ENCODE measurements at places on chromosomes 12 and 14.

DNA sequence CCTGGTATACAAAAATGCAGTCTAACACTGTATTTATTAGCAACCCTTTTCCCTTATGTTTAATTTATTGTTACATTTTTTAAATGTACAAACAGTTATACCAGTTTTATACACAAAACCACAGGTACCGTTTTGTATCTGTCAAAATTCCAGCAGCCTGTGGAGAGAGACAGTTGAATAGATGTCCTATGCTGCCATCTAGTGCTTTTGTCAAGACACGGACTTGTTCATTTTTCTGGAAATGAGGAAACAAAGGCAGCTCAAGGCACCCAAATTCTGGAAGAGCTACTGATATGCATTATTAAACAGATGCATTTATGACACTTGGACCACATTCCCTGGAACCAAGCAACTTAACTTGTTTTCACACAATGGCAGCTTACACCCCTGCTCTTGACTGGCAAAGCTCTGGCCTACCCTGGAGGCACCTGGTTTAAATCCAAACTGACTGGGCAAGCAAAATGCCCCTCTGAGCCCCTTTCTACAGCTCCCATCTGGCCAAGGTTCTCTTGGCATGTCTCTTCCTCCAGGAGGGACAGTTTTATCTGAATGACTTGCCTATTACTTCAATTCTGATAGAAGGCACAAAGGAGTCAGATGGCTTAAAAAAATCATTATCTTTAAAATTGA, 286.9 kb upstream of the PRKD1 start:
- peak; percentile 66 for DNase-seq

- no peak for DNase-seq
These were observed 429.8 kb upstream of the CCDC196 start for GRCh38 chr14:66056268-66056907.

DNA sequence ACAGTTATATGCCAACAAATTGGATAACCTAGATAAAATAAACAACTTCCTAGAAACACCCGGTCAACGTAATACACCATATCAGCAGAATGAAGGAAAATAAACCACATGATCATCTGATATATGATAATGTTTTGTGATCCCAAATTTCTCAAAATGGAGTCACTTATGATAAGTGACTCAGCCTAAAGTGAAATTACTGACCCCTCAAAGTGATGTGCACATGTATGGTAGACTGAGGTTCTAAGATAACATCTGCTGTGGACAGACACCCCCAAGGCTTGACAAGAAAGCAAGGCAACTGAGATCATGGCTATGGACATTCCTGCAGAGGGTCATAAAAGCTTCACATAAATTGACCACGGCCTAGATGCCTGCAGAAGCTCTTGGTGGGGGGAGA, 105.1 kb upstream of the DCN start:
- DNase-seq: no peak

DNA sequence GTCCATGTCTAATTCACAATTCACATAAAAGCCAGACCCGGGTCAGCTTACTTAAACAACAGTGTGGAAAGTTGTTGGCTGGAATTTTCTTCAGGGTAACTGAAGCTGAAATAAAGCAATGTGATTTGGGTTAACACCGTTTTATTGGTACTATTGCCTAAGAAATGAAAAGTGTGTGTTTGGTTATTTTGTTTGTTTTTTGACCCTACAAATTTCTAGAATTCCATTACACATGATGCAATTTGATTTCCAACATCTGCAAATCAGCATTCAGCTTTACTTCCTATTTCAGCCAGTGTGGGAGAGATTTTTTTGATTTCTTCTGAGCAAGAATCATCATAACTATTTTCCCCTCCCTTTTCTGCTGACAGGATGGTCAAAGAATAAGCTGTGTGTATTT, 45.7 kb upstream of the CLMN start:
- DNase-seq: no peak

GRCh38 chr12:95417372-95417771, 56.6 kb upstream of the METAP2 start:
- DNase-seq: no peak

- no peak for DNase-seq
These were observed at the start of gene TMEM121 for GRCh38 chr14:105525861-105526775. TSS of gene TMEM121 (plus strand) at chr14:105526583. CDS start at chr14:105528835, 2,252 bp downstream.

GRCh38 chr14:102802834-102803523, 25.7 kb downstream of the TRAF3 start:
- no peak for DNase-seq

GRCh38 chr14:32304296-32304695, 24.8 kb upstream of the AKAP6 start:
- DNase-seq: no peak

- no peak for DNase-seq
These were observed 13.5 kb downstream of the PSMA3 start for GRCh38 chr14:58258156-58258555.

GRCh38 chr12:20369305-20370013, 1.1 kb downstream of the PDE3A start:
- peak; percentile 58 for DNase-seq

DNA sequence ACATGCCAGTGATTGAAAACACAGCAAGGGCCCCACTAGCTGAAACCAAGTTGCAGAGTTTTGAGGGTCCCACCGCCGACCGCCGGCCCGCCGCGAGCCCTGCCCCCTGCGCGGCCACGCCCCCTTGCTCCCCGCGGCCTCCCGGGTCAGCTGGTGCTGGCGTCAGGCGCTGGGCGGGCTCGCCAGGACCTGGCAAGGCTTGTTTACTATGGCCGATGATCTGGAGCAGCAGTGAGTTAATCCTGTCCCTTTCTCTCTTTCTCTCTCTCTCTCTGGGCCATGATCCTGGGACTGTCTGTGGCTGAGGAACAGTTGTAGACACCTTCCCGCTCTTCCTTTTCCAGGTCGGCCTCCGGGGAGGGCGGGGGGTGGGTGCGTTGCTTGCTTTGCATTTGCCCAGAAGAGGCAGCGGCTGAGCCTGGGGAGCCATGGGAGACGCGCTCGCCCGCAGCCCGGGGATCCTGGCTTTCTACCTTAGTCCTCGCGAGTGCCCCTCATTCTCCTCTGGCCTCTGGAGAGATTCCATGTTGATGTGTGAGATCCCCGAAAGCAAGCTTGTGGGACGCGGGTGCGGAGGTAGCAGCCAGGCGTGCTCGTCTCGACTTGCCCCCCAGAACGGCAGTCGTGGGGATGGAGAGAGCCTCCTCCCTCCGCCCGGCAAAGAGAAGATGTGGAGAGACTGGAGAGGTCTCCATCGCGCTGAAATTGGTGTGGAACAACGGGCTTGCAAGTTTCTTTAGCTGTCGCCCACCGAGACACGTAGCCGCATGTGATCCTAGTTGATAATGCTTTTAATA, at the start of gene ABHD4:
Gene ABHD4 (plus strand): TSS at position 202 of the 797 bp plus-strand sequence. CDS start 7 bp downstream, at position 209.
- peak; percentile 63 for DNase-seq

DNA sequence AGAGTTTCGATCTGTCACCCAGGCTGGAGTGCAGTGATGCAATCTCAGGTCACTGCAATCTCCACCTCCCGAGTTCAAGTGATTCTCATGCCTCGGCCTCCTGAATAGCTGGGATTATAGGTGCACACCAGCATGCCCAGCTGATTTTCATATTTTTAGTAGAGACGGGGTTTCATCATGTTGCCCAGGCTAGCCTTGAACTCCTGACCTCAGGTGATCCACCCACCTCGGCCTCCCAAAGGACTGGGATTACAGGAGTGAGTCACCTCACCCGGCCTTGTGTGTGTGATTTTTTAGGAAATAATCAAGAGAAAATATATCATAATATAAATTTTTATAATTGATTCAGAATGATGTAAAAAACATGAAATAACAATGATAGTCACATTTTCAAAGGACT, 1231.4 kb downstream of the GALC start:
- DNase-seq: no peak

GRCh38 chr12:29783773-29784666, at the start of gene TMTC1:
TSS of gene TMTC1 (minus strand) at chr12:29783942. CDS start at chr12:29783751, 191 bp downstream.
- no peak for DNase-seq

GRCh38 chr12:2322554-2323120, 269.9 kb downstream of the CACNA1C start:
- no peak for DNase-seq

DNA sequence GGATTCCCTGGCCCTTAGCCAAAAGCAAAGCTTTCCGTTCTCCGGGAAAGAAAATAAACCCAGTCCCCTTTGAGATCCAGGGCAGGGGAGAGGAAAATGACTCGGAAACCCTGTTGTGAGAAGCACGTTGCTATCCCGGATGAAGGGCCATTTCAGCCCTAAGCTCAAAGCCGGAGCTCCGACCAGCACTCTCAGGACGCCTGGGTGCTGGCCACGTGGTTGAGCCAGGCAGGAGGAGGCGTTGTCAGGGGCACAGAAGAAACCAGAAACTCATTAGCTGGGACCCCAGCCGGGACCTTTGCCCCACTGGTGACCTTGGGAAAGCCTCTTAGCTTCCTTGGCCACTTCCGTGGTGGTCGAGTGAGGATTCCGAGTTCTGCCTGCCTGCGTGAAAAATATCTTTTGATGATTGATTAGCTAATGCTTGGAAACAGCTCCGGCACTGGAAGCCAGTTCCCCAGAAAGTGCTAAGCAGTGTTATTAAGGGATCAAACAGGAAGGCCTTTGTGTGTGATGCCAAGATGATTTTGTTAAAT, 57.6 kb upstream of the FZD10 start:
- DNase-seq: no peak

GRCh38 chr14:89589400-89590118, 172.5 kb upstream of the FOXN3 start:
- no peak for DNase-seq

- DNase-seq: no peak
These were observed 134.3 kb downstream of the NPAS3 start for GRCh38 chr14:33073023-33073422.

DNA sequence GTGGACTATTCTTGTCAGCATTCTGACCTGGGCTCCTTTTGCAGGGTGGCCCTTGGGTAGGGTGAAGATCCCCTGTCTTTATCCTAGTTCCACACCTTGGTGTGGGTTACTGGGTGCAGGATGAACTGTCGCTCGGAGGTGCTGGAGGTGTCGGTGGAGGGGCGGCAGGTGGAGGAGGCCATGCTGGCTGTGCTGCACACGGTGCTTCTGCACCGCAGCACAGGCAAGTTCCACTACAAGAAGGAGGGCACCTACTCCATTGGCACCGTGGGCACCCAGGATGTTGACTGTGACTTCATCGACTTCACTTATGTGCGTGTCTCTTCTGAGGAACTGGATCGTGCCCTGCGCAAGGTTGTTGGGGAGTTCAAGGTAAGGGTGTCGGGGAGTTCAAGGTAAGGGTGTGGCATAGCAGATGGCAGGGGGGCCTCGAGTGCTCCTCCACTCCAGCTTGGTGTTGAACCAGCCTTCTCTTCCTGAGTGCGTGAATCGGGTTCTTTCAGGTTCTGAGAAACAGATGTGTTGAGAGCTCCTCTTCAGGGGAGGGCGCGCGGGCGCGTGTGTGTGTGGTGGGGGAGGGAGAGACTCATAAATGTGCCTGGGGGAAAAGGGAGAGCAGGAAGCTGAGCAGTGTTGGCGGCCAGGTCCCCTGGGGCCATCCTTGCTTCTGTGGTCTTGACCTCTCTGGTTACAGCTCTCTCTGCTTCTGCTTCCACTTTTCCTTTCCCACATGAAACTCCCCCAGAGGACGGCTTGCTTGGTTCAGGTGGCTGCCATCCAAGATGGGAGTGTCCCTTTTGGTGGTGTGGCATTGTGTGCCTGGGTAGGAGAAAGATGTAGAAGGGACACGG, 4.0 kb downstream of the ATG101 start:
- no peak for DNase-seq

GRCh38 chr12:18436170-18436569, 174.9 kb downstream of the PIK3C2G start:
- DNase-seq: no peak

- DNase-seq: no peak
These were observed 211.4 kb upstream of the TMEM132C start for GRCh38 chr12:128055567-128055966.

- DNase-seq: no peak
These were observed 372.1 kb downstream of the ALG10 start for GRCh38 chr12:34394211-34395055.

DNA sequence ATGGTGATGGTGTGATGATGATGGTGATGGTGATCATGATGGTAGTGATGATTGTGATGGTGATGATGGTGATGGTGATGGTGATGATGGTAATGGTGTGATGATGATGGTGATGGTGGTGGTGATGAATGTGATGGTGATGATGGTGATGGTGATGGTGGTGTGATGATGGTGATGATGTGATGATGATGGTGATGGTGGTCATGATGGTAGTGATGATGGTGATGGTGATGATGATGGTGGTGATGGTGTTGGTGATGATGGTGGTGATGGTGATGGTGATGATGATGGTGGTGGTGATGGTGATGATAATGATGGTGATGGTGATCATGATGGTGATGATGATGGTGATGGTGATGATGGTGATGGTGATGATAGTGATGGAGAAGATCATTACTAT, 120.3 kb downstream of the ZNF664 start:
- DNase-seq: no peak

DNA sequence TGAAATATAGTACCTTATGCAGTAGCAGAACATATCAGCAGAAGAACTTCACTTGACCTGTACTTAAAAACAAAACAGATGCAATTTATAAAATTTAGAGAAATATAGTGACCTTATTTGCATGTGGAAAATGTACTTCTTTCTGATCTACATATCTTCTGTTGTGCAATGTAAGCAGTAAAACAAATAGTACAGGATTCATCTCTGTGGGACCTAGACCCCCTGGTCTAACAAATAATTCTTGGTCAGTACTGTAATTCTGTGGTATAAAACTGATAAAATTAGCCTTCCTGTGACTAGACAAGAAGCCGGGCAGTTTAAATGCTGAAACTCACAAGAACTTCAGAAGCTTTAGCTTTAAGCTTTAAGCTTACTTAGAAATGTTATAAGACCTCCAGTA, 21.6 kb downstream of the HIF1A start:
- DNase-seq: no peak

- DNase-seq: no peak
These were observed 581.2 kb downstream of the LRFN5 start for GRCh38 chr14:42187846-42188245.

DNA sequence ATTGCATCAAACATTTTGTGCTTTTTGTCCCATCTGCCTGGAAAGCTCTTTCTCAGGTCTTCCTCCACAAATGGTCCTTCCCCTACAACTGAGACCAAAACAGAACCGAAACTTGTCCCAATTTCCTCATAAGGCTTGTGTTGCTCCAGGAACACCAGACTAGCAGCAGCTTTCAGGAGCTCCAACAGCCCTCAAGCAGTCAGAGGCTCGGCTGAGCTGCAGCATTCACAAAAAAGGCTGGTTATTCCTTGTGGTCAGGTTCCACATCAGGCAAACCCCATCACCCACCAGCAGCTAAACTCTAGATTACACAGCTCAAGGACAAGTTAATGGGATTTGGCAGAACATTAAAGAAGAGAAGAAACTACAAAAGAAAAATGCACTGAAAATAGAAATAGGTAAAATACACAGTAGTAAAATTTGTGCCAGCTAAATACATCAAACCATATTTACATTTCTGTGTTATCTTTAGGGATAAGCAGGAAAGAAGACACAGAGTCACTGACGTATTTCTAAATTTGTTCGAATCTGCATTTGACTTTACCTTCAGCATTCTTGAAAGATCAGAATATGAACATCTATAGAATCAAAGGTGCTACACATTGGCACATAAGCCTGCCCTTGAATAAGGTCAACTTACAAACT, 141.2 kb downstream of the STXBP6 start:
- peak; percentile 29 for DNase-seq

All from OCI-M1 (cell line).